Glomerular endothelial cell (primary cell): ENCODE measurements at places on chromosomes 12 and 14. TPM values are rescaled to one million over a fixed set of nuclear protein-coding genes. Genes with fewer than 3 reads are reported as not detected.

The PPFIA2 gene
- total RNA-seq: not detected in 2 replicates

The SMAGP gene
- 15.4 and 27.2 TPM in 2 replicates for total RNA-seq

The ARHGDIB gene
- total RNA-seq: 272 and 438 TPM in 2 replicates

The HCAR2 gene
- total RNA-seq: not detected in 2 replicates

The ASCL1 gene
- not detected in 2 replicates for total RNA-seq

The GPR84 gene
- not detected in 2 replicates for total RNA-seq

The CD69 gene
- total RNA-seq: 16.9 and 32.5 TPM in 2 replicates

The NGDN gene
- total RNA-seq: 24.6 and 26.5 TPM in 2 replicates

The P3H3 gene
- total RNA-seq: 53.8 and 87.9 TPM in 2 replicates

The OR6C2 gene
- total RNA-seq: not detected in 2 replicates

The ISCU gene
- 106 and 164 TPM in 2 replicates for total RNA-seq

The KLRK1 gene
- not detected in 2 replicates for total RNA-seq

The CBX5 gene
- 41.5 and 49.4 TPM in 2 replicates for total RNA-seq

The PARP11 gene
- 3.5 and 5.6 TPM in 2 replicates for total RNA-seq
